ENCODE measurements at places on chromosomes 13 and 19.

- DNase-seq, result no peak
Measured at GRCh38 chr19:14082675-14082960, 3.0 kb downstream of the C19orf67 start.

- peak; percentile 95 for DNase-seq
Measured at GRCh38 chr13:32116210-32116609, 84.6 kb downstream of the FRY start.

GRCh38 chr13:61600360-61601033 lies 184.8 kb upstream of the PCDH20 start:
- no peak for DNase-seq

DNA sequence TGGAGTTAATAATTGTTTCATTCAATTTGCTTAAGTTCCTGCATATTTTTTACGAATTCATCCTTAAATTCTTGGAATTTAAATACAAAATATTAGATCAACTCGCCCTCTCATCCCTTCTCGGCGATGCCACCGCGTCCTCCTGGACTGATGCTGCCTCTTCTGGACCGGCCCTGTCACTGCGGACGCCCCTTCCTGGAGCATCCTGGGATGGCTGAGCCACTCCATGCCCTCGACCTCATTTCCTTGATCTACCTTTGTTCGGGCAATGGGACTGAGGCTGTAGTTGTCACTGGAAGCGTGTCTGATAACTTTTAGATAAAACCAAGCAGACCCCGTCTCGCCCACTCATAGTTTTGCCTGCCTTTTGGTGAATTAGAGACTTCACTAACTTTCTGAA lies 283.7 kb downstream of the TEX29 start:
- DNase-seq, result no peak

GRCh38 chr19:1882089-1882785 lies 3.1 kb downstream of the ABHD17A start:
- DNase-seq, result no peak

Measured in hematopoietic multipotent progenitor cell treated with erythropoietin and hydrocortisone succinate and interleukin-3 and kit ligand, for 4 days (in vitro differentiated cells).